ENCODE measurements at places on chromosomes 2 and 18.

DNA sequence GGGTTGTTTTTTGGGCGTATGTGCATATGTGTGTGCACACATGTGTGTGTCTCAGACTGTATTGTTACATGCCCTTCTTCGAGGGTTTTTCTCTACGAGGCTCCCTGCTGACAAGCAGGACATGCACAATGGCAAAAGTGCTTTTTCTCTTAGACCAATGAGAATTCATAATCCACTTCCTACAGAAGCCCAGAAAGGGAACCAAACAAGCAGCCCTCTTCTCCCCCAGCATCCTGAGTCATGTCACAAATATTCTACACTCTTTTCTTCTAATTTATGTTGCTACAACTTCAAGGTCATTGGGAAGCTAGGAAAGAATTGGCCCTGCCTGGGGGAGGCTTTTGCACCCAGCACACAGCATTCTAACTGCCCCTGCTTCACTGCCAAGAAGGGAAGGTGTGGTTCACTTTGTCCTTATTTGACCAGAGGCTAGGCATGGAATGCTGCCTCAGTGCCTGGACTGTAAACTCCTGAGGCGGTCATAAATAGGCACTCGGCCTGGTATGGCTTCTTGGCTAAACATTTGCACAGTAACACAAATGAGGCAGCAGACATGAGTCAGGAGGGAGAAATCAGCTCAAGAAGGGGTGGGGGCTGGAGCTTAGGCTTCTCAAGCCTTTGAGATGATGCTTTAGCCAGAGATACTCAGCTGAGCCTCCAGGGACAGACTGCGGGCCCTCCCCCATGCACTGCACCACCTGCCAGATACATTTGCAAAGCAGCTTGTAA lies 92.7 kb upstream of the KLF7 start:
- DNase-seq = peak; percentile 70

DNA sequence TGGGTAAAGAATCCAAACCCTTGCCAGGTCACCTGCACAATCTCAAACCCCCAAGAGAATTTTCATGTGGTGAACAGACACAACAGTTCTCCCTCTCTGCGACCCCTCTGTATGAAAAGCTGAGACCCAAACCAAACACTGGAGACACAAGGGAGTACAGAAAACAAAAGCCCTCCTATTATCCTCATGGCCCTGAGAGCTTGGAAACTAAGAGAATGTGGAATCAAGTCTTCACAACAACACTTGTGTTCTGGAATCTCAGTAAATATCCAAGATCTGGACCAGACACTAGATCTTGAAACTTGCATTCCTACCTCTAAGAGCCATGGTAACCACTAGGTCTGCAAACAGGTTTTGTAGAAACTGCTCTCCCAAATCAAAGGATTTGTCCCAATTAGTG lies 50.1 kb upstream of the CCDC150 start:
- DNase-seq = no peak

DNA sequence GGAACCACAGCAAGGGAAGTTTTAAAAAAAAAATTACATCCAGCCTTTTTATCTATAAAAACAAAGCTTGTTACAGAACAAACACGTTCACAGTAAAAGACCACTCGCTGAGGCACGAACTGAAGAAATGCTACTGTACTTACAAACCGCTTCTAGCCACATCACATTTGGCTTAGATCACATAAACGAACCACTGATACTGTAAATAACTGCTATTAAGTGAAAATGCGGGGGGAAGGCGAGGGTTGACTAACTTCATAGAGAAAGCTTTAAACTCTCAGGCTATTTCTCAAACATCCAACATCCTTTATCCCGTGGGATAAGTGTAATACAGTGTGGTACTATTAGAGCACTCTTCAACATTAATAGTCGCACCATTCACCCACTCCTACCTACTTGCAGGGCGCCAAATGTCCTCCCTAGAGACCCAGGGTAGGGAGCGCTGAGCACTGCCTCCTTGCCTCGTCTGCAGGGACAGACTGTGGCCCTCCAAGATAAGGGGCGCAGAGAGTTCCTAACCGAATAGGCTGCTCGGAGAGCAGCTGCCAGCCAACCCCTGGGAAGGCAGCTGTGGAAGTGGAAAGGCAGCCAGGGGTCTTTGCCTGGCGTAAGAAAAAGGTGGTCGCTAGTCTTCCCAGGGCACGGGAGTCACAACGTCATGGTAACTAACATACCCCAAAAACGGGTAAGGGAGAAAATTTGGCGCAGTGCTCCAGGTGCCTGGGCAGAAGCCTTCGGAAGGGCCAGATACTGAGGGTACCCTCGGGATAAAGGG lies 854 bp downstream of the GPR155 start:
- DNase-seq = peak; percentile 41

- no peak for DNase-seq
These were observed 2.1 kb upstream of the TEKT4 start for GRCh38 chr2:94869131-94869530.

DNA sequence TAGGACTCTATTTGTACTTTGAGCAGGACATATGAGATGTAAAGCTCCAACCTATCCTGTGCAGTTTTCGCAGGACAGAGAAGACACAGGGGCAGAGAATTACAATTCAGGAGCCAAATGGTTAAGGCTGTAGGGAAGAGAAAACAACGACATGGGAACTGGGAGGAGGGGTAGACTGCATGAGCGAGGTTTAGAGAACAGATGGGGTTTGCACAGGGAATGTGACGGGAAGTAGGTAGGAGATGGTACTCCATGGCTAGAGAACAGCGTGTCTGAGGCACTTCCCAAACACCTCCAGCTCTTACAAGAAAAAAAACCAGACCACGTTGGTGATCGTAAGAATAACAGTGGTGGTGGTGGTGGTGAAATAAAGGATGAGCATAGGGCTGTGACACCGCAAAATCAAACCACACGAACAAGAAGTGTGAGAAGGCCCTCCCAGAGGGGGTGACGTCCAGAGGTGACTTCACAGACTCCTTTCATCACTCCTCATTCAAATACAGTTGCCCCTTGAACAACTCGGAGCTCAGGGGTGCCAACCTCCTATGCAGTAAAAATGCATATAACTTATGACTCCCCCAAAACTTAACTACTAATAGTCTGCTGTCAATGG lies 92.7 kb downstream of the FARSB start:
- no peak for DNase-seq

GRCh38 chr18:58993260-58993659 lies 128.6 kb downstream of the ZNF532 start:
- DNase-seq = no peak

GRCh38 chr2:178530625-178531142 lies 50.4 kb downstream of the PLEKHA3 start:
- no peak for DNase-seq

DNA sequence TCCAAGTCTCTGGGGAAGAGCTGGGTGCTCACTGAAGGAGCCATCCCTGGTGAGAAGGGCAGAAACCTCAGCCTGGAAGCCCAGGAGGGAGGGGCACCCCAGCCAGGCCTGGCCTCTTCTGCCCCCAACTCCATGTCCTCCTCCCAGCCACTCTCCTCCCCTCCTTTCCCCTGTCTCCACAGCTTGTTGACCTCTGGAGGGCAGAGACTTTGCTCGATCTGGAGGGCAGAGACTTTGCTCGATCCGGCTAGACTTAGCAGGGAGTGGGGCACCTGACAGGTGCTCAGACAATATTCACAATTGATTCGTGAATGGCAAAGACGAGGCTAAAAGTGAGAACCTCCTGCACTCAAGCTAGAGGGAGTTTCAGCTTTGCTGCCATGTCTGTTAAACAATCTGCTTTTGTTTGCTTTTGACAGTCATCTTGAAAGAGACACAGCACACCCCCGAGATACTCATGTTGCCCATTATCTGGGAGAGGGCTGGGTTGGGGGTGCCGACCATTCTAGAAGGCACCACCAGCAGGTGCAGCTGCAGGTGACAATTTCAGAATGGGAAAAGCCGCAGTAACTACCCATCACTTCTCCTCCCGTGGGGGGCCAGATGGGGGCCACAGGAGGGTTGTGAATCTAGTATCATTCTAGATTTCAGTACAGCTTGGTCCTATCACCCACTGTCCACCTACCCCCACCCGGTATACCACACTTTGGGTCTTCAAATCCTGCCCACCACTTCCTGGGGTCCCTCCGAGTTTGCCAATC lies 54.8 kb downstream of the DNMT3A start:
- no peak for DNase-seq

- DNase-seq = no peak
These were observed 13.0 kb downstream of the ANTXR1 start for GRCh38 chr2:69026026-69026425.

- DNase-seq = peak; percentile 44
These were observed 576.0 kb downstream of the LRP1B start for GRCh38 chr2:141554810-141555209.

DNA sequence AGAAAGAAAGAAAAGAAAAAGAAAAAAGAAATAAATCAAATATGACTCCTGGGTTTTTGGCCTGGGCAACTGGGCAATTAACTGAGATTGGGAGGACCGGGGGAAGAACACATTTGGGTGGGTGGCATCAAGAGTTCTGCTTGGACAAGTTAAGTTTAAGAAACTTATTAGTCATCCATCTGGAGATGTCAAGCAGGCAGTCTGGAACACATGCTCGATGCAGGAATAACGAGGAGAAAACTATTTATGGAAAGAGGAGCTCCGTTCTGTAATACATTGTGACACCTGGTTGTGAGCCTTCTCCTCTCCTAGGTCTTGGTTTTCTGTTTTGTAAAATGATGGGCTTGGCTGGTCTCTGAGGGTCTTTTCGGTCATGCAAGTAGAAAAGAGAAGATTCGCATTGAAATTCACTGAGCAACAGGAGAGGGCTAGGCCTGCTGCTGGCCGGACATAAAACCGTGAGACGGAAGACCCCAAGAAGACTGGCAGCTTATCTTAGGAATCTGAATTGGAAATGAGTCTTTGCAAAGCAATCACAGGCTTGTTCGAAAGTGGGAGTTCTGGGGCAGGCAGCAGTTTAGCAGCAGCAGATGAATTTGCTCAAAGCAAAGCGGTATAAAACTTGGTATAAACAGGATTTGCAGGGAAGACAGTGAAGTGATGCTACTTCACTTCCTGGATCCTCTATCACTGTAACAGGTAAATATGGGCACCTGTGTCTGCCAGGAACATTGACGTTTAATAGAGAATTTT lies 51.4 kb downstream of the E2F6 start:
- DNase-seq = no peak

DNA sequence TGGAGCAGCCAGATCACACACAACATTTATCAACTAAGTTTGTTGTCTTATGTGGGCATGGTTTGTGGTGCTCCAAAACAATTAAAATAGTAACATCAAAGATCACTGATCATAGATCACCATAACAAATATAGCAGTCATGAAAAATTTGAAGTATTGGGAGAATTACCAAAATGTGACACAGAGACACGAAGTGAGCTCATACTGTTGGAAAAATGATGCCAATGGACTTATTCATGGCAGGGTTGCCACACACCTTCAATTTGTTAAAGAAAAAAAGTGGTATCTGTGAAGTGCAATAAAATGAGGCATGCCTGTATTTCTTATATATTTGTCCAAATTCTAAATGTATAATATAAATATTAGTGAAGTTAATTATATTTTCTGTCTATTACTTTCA lies 42.9 kb upstream of the CABYR start:
- no peak for DNase-seq

DNA sequence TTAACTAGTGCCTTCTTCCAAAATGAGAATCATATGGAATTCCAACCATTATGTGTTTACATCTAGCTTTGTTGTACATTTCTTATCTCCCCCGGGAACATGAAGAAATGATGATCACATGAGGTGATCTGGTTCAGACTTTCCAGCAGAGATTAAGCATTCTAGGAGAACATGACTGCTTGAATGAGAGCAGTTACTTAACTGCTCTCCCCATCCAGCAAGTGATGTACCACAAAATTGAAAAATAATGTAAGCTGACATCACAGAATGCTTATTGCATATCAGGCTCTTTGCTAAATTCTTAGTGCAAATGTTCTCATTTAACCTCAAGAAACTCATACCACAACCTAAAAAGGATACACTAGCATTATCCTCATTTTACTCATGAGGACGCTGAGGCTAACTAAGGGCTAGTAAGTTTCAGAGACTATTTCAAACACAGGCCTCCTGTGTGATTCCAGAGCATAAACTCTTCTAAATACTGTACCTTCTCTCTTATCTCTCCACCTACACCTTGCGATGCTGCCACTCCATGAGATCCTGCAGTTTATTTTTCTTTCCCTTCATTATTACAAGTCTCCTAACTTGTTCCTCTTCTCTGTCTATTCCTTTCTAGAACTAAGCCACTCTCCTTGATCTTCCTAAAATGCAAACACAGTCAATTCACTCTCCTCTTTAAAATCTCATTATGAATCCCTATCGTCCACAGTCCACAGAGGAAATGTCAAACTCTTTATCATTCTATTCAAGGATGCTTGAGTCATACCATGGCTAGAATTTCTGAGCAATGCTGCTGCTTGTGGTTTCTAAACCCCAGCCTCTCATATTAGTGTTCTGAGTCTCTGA lies 1224.8 kb upstream of the ZEB2 start:
- DNase-seq = no peak

GRCh38 chr2:111653103-111653624 lies 230.8 kb downstream of the ANAPC1 start:
- DNase-seq = no peak

DNA sequence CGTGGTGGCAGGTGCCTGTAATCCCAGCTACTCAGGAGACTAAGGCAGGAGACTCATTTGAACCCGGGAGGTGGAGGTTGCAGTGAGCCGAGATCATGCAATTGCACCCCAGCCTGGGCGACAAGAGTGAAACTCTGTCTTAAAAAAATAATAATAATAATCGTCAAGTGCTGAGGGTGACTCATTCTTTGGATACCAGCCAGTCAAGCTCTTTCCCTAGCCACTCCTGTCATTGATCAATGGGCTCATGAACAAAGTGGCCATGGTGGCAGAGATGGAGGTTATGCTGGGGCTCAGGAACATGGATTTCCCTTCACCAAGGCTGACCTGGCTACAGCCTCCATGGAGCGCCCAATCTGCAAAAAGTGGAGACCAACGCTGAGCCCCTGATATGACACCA lies 94.5 kb upstream of the HAAO start:
- no peak for DNase-seq

DNA sequence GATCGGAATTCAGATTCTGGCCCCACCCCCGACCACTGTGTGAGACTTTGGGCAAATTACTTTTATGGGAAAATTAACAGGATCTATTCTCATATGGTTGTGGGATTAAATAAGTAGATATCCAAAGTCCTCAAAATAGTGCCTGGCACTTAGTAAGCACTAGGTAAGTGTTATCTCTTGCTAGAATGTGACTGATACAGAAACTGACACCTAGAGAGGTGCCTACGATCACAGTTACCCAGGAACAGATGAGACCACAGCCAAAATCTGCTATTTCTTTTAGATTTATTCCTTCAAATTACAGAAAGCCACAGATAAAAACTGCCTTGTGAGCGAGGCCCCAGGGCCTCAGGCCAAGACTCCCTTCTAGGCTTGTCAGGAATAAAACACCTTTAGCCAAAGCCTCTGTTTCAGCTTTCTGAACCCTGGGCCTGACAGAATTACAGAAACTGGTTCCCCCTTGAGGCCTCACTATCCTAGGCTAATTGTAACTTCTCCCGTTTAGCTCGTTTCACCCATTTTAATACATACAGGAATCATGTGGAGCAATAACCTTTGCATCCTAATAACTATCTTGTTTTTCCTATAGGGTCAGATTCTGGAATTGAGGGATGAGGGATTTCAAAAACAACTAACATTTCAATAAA lies 22.3 kb upstream of the CHMP1B start:
- DNase-seq = no peak
